Astrocyte (in vitro differentiated cells and primary cell): ENCODE measurements at places on chromosomes 13 and 19. TPM values are rescaled to one million over a fixed set of nuclear protein-coding genes. Genes with fewer than 3 reads are reported as not detected.
A peak's percentile ranks its signal among the peaks of the same experiment; 100 is the strongest.

DNA sequence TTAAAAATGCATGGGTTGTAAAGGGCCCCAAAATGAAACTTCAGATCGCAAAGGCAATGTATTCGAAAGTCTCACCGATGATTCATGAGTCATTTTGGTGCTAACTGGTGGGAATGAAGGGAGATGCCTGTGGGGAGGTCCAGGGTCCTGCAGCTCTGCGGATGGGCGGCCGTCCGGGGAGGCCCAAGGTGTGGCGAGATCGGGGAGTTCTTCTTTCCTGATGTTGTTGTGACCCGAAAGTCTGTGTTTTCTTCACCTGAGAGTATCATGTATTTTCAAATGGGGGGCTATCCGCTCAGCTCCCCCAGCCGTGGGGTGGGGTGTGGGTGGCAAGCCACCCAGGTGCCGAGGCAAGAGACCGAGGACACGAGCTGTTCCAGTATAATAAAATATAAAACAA, 36.5 kb downstream of the TFDP1 start:
- no peaks in the 10 kb centered on the region for H3K27me3 ChIP-seq
- H3K4me1 ChIP-seq: peaks cover 12% of the 10 kb centered on the region
- no peak overlapping the region for H3K27ac ChIP-seq
- no peak overlapping the region for H3K4me3 ChIP-seq
- DNase-seq: no peak

DNA sequence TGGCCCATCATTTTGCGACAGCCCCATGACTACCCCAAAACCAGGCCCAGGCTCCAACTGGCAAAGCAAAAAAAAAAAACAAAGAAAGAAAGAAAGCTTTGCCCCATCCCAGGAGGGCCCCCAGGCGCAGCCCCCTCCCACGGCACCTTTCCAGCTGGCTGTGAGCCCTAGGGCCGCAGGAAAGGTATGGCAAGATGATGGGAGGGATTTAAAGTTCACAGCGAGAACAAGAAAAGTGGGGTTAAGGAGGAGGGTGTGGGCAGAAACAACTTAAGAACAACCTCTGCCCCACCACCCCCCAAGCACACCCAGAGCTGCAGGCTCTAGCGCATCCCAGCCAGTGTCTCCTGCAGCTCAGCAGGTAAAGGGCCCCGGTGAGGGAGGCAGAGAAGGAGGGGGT, at the start of gene CYP2F1:
TSS of gene CYP2F1 (plus strand) at position 301 of the 400 bp plus-strand sequence. CDS start 1,757 bp downstream, outside the sequence.
- H3K27me3 ChIP-seq: no peaks in the 10 kb centered on the region
- no peaks in the 10 kb centered on the region for H3K36me3 ChIP-seq

Gene KCNC3
- total RNA-seq: not detected in 2 replicates

- DNase-seq: peak; percentile 12
- no peaks in the 10 kb centered on the region for H3K36me3 ChIP-seq
- no peak overlapping the region for H3K4me3 ChIP-seq
- H3K4me1 ChIP-seq: peaks cover 7% of the 10 kb centered on the region
- H3K27me3 ChIP-seq: no peaks in the 10 kb centered on the region
These were observed 182.9 kb upstream of the RXFP2 start for GRCh38 chr13:31556376-31556775.

DNA sequence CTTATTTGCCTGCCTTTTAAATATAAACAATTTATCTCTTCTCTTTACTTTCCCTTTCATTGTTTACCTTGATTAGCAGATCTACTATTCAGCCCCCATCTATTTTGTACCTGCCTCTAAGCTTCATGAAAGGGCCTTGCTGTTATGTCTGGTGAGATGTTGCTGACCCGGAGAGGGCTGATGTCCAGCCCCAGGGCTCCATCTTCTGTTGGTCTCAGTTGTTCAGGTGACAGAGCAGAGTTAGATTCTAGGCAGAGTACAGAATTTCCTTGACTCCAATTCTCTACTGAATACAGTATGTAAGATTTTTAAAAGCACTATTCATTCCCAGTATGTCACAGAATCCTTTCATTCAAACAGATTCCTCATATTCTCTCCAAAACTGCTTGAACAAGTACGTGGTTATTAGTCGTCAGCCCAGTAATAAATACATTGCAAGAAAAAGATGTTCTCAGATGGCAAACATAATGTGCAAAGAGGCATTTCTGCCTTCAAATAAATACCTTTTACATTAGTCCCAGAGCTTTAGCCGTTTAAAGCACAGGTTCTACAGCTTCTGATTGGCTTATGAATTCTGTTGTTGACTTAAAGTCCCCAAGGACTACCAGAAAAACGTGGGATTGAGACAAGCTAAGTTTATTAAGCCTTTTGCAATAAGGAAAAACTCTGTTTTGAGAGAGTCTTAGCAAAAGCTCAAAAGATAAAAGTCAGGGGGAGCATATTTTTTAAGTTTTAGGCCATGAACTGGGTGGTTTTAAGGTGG, 159.1 kb downstream of the GPC5 start:
- H3K27me3 ChIP-seq: no peaks in the 10 kb centered on the region
- H3K27ac ChIP-seq: no peak overlapping the region
- no peaks in the 10 kb centered on the region for H3K4me1 ChIP-seq
- H3K4me3 ChIP-seq: no peak overlapping the region
- H3K36me3 ChIP-seq: no peaks in the 10 kb centered on the region

DNA sequence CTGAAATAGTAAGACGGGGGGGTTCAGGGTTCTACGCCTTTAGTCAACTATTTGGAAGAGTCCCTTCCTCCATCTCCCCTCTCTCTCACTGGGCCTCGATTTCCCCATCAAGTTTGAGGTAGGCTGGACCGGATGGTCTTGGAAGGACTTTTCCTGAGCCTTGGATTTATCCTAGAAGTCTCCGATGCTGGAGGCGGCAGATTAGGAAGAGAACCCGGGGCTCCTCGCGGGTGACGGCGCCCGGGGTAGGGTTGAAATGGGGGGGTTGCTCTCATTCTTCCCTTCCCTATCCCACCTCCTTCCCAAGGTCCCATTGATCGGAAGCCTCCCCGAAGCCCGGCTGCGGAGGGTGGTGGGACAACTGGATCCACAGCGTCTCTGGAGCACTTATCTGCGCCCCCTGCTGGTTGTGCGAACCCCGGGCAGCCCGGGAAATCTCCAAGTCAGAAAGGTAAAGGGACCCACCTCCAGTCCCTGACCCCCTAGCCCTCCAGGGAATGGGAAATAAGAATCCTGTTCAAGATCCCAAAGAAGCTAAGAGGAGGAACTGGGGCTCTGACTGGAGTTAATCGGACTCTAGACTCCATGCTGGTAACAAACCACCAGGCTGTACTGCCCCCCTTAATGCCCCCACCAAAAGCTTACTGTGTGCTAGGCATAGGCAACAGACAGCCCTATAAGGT, 781 bp downstream of the QPCTL start:
- peaks cover 12% of the 10 kb centered on the region for H3K4me1 ChIP-seq
- peak; percentile 27 for DNase-seq
- H3K36me3 ChIP-seq: peaks cover 6% of the 10 kb centered on the region
- no peaks in the 10 kb centered on the region for H3K27me3 ChIP-seq
- peak overlapping the region; percentile 90 for H3K4me3 ChIP-seq

DNA sequence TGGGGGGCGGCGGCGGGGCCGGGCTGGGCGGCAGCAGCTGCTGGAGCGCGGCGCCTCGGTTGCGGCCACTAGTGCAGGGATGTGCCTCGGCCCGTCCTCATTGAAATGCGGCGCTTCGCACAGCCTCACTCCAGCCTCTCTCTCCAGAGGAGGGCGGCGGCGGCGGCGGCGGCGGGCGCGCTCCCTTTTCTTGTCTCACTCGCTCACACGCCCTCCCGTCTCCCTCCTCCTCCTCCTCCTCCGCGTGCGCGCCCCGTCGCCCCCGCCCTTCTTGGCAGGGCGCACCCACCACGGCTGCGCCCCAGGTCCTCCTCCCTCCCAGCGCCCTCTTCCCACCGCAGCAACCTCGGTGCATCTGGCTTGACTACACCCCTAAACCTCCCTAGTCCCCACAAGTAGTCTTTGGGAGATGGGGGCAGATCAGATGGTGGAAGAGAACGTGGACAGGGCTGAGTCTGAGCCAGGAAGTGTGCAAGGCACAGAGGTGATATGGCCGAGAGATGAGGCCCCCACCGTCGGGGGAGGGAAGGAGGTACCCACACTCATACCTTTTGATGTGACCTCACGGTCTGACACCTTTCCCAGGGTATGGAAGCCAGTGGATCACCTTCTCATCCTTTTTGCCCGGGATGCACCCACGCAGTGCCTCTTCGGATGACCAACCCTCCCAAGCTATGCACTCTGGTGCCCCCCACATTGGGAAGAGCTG, at the start of gene DCLK1:
TSS of gene DCLK1 (minus strand) at position 161 of the 709 bp plus-strand sequence.
- H3K36me3 ChIP-seq: no peaks in the 10 kb centered on the region
- peaks cover 24% of the 10 kb centered on the region for H3K27me3 ChIP-seq
- H3K27ac ChIP-seq: peak within 1 kb of the TSS; percentile 13
- peak within 1 kb of the TSS; percentile 59 for H3K4me3 ChIP-seq
- H3K4me1 ChIP-seq: peaks cover 10% of the 10 kb centered on the region
- DNase-seq: no peak

GRCh38 chr19:40613690-40614621, 12.8 kb downstream of the LTBP4 start:
- peak overlapping the region; percentile 90 for H3K27ac ChIP-seq
- H3K4me3 ChIP-seq: peak overlapping the region; percentile 66
- H3K36me3 ChIP-seq: peaks cover 3% of the 10 kb centered on the region

DNA sequence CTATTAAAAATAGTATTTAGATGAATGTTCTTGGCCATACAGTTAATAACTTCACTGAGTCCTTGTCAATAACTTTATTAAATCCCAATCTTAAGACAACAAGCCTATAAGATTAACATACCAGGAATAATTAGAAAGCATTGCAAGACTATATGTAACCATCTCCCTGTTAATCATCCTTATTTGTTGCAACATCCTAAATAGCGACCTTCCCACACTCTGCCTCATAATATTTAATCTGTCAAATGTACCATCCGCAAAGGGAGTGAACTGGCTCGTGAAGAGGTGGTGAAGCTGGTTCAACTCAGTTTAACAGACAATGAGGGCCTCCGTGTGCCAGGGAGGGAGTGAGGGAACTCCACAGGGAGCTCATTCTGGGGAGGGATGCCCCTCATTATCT, 33.9 kb downstream of the KL start:
- no peak overlapping the region for H3K4me3 ChIP-seq
- H3K4me1 ChIP-seq: peaks cover 4% of the 10 kb centered on the region
- no peak for DNase-seq
- H3K27me3 ChIP-seq: no peaks in the 10 kb centered on the region
- H3K27ac ChIP-seq: no peak overlapping the region
- no peaks in the 10 kb centered on the region for H3K36me3 ChIP-seq

- DNase-seq: no peak
- H3K4me1 ChIP-seq: peaks cover 8% of the 10 kb centered on the region
- no peak overlapping the region for H3K4me3 ChIP-seq
- no peak overlapping the region for H3K27ac ChIP-seq
- H3K36me3 ChIP-seq: no peaks in the 10 kb centered on the region
These were observed 304.7 kb upstream of the KLF12 start for GRCh38 chr13:74438901-74439300.
